ENCODE measurements at places on chromosomes 6 and 20.

GRCh38 chr6:152854086-152854795, 103.6 kb downstream of the VIP start:
- no peak for DNase-seq

DNA sequence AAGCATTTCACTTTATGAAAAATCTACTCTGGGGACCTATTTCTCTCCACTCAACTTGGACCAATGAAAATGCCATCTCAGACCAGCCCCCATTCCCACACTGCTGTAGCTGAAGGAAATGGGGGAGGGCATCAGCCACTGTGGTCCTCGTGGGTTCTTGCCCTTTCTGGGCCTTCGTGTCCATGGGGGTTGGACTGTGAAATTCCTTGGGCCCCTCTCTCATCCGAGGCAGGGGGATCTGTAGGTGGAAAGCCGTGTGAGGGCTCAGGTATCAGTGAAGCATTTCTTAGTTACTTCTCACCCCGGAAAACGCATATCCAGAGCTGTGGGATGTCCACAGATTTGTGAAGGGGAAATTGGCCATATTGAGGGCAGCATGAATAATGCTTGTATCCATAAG, 147.9 kb downstream of the CDC5L start:
- DNase-seq = no peak

DNA sequence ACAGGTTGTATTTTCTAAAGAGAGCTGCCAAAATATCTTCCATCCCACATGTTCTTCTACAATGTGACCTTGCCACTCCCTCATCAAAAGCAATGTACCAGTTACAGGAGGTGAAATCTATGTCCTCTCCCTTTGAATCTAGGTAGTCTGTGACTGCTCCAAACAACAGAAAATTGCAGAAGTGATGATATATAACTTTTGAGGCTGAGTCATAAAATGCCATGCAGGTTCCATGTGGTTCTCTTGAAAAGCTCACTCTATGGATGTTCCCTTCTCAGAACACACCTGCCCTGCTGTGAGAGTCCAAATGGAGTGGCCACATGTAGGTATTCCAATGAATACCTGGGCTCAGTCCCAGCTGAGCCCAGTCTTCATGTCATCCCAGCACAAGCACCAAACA, 16.9 kb upstream of the PHIP start:
- no peak for DNase-seq

DNA sequence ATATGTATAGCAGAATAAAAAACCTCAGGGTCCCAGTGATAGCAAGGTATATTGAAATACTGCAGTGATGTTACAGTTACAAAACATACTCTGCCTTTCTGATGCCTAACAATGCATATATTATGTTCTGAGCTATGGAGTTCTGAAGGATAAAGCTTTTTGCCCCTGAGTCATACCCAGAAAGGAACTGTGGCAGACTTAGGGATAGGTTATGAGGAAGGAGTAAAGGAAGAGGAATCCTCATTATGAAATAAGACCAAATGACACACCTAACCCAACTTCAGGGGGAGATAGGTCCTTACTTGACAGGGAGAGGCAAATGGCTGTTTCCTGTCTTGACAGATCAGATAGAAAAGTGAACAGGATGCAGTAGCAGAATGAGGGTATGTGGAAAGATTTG, 940.6 kb upstream of the FLRT3 start:
- DNase-seq = no peak

DNA sequence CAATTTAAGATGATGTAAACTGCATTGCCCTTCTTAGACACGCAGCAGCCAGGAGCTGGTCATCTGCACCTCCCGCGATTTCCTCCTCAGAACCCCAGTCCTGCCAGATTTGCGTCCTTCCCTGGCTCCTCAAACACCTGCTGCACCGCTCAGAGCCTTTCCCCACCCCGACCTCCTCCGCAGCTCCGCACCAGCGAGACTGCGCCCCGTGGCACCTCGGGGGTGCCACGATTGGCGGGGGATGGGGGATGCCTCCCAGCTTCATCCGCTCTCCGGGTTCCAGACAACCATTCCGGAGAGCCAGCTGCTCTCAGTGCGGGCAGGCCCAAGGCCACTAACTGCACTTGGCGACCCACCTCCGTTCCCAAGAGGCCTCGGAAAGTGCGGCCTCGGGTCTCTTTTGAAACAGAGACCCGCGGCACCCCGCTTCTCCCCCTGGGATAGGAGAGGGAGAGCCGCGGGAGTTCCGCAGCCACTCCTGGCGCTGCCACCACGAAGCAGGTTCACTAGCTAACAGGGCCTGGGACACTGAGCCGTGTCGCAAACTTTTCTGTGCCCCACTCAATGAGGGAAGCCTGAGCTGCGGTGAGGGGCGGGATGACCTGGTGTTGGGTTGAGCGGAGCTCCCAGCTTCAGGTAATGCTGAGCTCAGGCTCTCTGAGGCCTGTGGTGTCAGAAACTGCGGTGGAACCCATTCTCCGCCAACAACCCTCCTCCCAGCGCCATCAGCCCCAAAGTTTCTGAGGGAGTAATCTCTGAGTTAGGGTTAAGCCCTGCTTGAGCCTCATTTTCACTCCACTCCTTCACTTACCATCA, 7.3 kb upstream of the TFAP2A start:
- no peak for DNase-seq

GRCh38 chr20:35252037-35252461, 25.6 kb downstream of the MMP24 start:
- no peak for DNase-seq

DNA sequence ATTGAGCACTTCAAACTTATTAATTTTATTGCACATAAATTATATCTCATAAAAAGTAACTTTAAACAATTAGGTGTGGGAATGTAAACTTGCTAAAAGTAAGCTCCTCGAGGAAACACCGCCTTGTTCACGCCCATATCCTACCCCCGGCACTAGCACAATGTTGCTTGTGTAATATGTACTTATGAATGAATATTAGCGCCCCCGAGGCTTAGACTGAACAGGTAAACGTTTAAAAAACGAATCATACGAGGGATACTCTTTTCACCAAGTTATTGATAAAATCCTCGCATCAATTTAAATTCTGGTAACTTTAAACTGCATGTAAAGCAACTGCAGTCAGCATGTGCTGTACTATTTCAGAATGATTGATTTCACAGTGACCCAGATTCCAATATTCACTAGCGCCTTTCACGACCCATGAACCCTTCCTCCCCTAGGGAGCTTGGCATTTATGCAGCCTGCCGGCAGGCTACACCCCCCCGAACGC, 637 bp downstream of the TFB1M start:
- DNase-seq = peak; percentile 16

DNA sequence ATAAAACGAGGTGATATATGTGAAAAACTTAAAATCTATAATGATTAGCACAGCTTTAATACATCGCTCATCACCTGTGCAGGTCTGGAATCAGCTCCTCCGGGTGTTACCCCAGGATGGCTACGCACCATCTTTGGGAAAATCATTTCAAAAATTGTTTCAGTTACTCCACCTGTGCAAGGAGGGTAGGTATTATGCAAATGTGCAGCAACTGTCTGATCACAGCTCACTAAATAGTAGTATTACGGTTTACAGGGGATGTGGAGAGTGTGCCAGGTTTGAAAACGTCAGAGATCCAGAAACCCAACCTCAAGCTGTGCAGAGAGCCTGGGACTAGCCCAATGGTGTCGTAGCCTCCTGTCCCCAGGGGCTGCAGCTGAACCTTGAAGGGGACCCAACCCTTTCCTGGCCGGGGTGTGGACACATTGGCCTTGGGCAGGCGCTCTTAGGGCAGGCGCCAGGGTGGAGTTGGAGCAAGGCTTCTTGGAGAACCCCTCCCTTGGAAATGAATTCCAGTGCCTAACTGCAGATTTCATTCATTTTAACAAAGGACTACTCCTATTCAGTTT, 24.2 kb upstream of the SGK1 start:
- no peak for DNase-seq

- DNase-seq = no peak
Measured at GRCh38 chr6:144068794-144069193, 26.6 kb downstream of the SF3B5 start.

- no peak for DNase-seq
Measured at GRCh38 chr6:25337431-25337830, 58.3 kb downstream of the CARMIL1 start.

- peak; percentile 95 for DNase-seq
Measured at GRCh38 chr6:75758061-75758460, 9.0 kb downstream of the MYO6 start.

DNA sequence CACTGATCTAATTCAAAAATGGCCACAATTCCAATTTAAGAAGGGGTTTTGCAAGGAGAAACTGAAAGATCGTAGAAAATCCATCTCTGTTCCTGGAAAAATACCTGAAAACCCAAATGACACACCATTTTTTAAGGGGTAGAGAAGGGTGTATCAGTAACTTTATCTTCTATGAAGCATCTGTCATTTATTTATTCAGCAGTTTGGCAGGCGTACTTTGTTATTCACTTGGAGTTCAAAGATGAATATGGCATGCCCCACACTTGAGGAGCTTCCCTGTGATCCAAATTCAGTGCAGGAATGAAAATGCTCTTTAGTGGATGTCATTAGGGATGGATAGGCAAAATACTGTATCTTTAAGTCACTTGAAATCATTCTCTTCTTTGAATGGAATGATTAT, 7.2 kb downstream of the HINT3 start:
- DNase-seq = no peak

DNA sequence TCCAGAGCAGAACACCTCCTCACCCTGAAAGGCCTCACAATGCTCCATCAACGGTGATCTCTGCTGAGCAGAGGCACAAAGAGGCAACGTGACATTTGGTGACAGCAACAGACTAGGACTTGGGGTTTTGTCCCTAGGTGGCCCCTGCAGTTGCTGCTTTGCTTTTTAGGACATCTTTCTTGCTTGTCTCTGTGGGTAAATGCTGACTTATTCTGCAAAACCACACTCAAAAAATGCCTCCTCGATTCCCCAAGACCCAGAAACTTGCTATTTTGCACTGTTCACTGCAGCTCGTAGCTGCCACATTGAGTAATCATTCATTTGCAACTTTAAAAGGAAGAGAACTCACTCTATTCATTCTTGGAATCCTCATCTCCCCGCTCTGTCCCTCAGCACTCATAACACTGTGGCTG, 209.9 kb downstream of the LY86 start:
- peak; percentile 51 for DNase-seq

GRCh38 chr6:159693894-159694545, 979 bp upstream of the SOD2 start:
- peak; percentile 42 for DNase-seq

DNA sequence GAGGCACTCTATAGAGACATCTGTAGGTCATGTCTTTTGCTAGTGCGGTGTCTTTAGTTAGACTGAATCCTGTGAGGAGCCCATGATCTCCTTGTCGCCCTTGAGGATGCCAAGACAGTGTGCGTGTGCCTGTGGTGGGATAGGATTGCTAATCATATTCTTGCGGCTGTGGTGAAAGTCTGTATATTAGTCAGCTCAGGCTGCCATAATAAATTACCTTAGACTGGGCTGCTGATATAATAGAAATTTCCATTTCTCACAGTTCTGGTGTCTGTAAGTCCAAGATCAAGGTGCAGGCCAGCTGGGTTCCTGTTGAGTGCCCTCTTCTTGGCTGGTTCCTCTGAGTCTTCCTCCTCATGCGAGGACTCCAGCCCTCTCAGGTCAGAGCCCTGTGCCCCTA, 141.2 kb downstream of the JARID2 start:
- no peak for DNase-seq

GRCh38 chr6:52620906-52621190, 44.0 kb upstream of the TRAM2 start:
- no peak for DNase-seq

- DNase-seq = no peak
Measured at GRCh38 chr6:123329337-123329736, 307.4 kb downstream of the TRDN start.

- no peak for DNase-seq
Measured at GRCh38 chr20:64222851-64223525, 32.6 kb upstream of the PCMTD2 start.

- no peak for DNase-seq
Measured at GRCh38 chr6:19410481-19410880, 426.7 kb upstream of the ID4 start.

GRCh38 chr6:39048481-39049399, at the start of gene GLP1R:
Gene GLP1R, plus strand, starts transcription at chr6:39048781. Its CDS starts 60 bp downstream, at chr6:39048841.
- DNase-seq = no peak

DNA sequence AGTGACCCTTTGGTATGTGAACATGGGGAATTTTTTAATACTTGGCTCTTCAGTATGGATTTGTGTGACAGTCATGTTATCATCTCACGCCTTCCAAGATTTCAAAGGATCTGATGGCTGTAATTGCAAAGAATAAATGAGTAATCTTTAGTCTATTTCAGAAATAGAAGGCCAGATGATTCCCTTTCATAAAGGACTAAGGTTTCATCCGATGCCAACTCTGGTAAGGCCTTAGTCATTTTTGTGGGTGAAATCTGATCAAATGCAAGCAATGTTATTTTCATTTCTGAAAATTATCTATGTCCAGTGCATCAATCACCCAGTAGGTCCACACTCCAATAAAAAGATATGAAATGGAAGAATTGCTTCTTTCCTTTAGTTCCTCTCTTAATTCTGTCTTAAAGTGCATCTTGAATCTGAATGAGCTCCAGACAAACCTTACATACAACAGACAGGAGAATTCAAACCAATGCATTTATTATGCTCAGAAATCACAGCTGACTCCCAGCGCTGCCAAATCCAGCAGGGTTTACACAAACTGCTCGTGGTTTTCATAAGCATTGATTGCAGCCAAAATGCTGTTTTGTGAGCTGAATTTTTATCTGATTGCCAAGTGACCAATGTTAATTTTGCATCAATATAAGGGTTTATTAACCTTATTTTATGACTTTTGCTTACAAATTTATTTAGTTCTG, 565.2 kb upstream of the MARCKS start:
- DNase-seq = no peak

- DNase-seq = peak; percentile 79
Measured at GRCh38 chr6:73704260-73704659, 8.3 kb downstream of the CD109 start.

GRCh38 chr20:44946271-44946852, 13.8 kb downstream of the TOMM34 start:
- peak; percentile 22 for DNase-seq

GRCh38 chr20:4776079-4776630, 54.4 kb downstream of the PRND start:
- no peak for DNase-seq

GRCh38 chr20:15760001-15760621, 813.1 kb downstream of the KIF16B start:
- no peak for DNase-seq

Measured in MV-4-11 (cell line).